Urothelium cell line (cell line): ENCODE measurements at places on chromosomes 16 and 17.

- DNase-seq = peak; percentile 55
Measured at GRCh38 chr17:65783845-65784334, 222.4 kb upstream of the AXIN2 start.

- DNase-seq = no peak
Measured at GRCh38 chr17:2019723-2020122, 5.4 kb downstream of the RTN4RL1 start.

DNA sequence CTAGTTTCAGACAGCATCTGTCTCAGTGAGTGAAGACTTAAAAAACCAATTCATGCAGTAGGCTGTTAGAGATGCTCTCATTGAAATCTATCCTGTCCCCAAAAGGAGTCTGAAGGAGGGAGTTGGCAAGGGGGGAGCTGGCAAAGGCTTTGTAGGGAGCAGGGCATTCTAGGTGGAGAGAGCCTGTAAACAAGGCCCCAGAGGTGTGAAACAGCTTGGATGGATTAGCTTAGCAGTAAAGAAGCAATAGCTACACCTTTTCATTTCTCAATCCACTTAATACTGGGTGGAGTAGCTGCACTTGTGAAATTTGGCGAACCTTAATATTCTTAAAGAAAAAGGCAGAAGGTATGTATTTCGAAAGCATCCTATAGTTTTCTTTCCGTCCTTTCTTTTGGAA, 61.8 kb downstream of the KSR1 start:
- no peak for DNase-seq

GRCh38 chr17:39194089-39194984, 3.1 kb downstream of the CACNB1 start:
- DNase-seq = peak; percentile 85

DNA sequence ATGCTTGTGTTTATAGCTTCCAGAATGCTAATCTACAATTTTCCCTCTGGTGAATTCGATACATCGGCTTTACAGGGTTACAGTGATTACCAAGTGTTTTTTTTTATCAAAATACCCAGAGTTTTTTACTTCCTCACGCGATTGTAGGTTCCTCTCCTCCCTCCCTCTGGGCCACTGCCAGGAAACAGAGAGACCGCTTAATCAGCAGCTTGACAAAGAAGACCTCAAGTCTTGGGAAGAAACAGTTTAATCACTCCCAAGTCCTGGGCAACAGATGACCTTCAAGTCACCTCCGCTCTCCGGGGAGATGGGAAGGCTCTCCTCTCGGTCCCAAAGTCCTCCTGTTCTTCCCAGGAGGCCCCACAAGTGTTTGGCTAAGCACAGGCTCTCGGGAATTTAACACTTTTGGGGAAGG, 23.5 kb downstream of the SMTNL2 start:
- no peak for DNase-seq

GRCh38 chr17:56173958-56174835, 20.9 kb downstream of the ANKFN1 start:
- peak; percentile 45 for DNase-seq

DNA sequence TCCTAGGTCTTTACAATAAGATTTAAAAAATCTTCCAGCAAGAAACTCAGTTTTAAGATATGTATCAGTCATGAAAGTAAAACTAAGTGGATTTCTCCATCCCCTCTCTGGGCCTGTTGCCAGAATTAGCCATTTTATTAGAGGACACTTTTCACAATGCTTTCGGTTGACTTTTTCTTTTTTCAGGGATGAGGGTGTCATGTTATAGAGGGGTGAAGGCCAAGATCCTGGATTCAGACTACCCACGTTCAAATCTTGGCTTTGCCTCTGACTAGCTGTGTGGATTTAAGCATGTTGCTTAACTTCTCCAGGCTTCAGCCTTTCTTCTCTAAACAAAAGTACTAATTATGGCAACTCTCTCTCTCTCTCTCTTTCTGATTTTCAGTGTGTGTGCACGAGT, 111.7 kb upstream of the COX10 start:
- no peak for DNase-seq

- DNase-seq = no peak
Measured at GRCh38 chr16:2753733-2754020, 1.2 kb downstream of the SRRM2 start.

- DNase-seq = no peak
Measured at GRCh38 chr16:58828901-58829545, 94.9 kb upstream of the GOT2 start.

GRCh38 chr16:67120025-67120424, 10.3 kb downstream of the PHAF1 start:
- no peak for DNase-seq

GRCh38 chr16:8912793-8913192, 30.6 kb downstream of the LITAFD start:
- no peak for DNase-seq

DNA sequence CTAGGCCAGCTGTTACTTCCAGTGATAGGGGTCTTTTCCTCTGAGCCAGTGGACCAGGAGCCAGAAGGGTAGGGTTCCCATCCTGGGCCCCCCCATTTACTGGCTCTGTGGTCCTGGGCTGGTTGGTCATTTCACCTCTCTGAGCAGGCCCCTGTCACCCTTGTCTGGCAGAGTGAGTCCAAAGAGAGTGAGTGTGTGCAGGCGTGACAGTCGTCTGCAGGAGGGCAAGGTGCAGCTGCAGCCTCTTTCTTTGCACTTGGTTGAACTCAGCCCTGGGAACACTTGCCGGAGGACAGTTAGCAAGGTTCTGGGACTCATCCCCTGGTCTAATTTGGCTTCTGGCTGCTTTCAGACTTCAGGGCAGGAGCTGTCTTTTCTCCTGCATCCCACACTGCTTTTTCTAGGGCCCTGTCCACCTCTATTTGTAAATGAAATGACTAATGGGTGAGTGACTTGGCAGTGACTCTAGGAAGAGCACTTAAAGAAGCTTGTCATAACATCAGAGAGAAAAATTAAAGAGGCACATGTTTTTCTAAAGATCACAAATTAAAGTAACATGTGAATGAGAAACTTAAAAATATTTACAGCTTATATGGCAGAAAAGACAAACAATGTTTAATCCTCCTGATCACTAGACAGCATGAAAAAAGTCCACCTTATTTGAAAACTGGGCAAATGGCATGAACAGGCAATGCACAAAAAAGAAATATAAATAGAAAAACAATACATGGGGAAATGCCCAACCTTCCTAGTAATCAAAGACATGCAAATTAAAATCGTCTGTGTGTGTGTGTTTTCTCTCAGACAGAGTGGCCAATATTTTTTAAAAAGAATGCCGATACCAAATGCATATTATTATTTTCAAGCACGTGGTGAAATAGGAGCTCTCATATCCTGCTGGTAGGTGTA, 137.5 kb downstream of the NTN1 start:
- no peak for DNase-seq

DNA sequence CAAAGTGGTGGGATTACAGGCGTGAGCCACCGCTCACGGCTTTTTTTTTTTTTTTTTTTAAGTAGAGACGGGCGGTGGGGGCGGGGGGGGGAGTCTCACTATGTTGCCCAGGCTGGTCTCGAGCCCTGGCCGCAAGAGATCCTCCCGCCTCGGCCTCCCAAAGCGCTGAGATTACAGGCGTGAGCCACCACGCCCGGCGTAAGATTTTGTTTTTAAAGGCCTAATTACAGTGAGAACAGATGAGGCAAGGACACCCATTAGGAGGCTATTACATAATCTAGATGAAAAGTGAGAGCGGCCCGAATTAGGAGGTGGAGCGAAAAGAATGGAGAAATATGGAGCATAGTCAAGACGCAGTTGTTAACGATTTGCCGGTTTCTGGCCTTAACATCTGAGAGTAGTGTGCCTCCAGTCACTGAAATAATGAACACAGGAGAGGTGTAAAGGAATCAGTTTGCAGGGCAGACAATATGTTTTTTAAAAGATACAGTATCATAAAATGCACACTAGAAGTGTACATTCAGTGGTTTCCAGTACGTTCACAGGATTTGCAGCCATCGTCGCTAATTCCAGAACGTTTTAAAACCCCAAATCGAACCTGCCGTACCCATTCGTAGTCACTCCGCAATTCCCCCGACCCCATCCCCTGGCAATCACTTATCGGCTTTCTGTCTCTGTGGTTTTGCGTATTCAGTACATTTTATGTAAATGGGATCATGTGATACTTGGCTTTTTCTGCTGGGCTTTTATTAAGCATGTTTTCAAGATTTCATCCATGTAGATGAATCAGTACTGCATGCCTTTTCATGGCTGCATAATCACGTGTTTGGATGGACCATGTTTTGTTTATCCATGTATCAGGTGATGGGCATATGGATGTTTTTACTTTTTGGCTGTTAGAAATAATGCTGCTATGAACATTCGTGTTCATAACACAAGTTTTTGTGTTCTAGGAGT, 1.4 kb upstream of the SLX4 start:
- DNase-seq = peak; percentile 12

DNA sequence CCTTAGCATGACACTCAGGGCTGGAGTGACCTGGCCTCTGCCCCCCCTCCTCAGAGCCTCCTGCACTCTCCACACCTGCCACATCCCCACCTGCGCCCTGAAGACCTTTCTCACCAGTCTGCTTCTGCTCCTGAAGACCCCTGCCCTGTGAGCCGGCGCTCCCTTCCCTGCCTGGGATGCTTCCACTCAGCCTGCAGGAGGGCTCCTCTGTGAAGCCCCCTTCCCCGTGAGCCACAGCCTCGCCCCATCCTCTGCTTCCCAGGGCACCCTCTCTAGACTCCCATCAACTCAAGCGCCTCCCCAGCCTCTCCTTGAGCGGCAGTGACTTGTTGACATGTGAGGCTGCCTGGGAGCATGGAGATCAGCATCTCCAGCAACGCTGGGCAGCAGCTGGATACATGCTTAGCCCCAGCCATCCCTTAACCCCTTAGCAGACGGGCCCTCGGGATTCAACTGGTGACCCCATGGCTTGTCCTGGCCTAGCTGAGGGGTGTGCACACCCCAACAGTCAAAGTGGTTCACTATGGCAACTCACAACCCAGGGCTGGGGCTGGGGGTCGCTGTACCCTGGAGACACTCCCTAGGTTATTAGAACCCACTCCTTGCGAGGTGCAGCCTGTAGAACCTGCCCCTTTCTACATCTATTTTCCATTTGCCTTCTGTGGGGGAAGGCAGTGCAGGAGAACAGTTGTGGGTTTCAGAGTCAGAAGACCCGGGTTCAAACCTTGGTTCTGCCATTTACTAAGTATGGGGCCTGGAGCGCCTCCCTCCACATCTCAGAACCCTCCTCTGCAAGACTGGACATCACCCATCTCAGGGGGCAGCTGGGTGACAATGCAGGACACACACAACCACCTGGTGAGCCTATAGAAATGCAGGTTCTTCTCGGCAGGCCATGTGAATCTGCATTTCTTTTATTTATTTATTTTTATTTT, 21.5 kb downstream of the TMEM235 start:
- DNase-seq = no peak

- DNase-seq = no peak
Measured at GRCh38 chr16:89150981-89151380, 20.6 kb upstream of the CDH15 start.

DNA sequence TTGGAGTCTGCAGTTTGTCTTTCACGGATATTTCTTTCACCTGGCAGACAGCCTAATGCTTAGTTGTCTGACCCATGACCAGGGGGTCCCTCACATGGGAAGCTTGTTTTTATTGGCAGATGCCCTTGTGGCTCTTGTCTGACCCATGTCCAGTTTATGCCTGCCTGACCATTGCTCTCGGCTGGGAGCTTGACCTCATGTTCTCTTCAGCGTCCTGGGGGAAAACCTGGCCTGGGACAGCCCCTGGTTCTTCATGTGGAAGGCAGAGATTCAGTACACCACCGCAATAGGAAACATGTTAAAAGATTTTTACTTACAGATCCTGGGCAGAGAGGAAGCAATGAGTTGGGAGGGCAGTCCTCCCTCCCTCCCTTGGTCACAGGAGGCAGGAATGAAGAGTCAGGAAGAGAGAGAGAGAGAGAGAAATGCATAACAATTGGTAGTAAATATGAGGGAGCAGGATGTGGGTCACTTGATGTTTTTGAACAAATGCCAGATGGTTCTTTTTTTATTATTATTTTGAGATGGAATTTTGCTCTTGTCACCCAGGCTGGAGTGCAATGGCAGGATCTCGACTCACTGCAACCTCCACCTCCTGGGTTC, 302.7 kb upstream of the MYOCD start:
- no peak for DNase-seq

GRCh38 chr16:77063676-77064016, 127.3 kb upstream of the MON1B start:
- DNase-seq = no peak

DNA sequence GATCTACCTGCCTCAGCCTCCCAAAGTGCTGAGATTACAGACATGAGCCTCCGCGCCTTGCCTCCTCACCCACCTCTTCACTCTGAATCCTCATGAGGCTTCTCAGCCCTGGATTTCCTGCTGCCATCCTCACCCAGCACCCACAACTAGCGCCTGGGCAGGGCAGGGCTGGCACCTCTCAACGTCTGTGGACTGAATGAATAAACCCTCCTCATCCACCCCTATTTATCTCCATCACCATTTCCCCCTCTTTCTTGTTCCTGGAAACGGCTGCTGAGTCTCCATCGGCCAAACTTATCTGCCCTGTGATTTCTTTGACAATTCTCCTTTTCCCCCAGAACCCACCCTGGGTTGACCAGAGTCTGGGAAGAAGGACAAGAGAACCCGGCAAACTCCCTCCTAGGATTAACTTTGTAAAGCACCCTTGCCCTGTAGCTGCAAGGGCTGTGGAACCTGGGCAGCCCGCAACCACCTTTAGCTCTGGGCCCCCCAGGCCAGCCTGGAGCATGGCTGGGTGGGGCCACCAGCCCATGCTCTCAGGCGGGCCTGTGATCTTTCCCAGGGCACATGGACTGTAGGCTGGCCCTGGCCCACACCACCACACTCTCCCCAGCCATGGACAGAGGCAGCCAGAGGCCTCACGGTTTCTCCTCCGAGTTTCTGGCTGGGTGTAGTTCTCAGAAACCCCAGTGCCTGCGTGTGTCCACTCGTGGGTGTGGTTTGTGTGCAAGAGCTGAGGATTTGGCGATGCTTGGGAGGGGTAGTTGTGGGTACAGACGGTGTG, 2.4 kb downstream of the SPN start:
- DNase-seq = no peak

DNA sequence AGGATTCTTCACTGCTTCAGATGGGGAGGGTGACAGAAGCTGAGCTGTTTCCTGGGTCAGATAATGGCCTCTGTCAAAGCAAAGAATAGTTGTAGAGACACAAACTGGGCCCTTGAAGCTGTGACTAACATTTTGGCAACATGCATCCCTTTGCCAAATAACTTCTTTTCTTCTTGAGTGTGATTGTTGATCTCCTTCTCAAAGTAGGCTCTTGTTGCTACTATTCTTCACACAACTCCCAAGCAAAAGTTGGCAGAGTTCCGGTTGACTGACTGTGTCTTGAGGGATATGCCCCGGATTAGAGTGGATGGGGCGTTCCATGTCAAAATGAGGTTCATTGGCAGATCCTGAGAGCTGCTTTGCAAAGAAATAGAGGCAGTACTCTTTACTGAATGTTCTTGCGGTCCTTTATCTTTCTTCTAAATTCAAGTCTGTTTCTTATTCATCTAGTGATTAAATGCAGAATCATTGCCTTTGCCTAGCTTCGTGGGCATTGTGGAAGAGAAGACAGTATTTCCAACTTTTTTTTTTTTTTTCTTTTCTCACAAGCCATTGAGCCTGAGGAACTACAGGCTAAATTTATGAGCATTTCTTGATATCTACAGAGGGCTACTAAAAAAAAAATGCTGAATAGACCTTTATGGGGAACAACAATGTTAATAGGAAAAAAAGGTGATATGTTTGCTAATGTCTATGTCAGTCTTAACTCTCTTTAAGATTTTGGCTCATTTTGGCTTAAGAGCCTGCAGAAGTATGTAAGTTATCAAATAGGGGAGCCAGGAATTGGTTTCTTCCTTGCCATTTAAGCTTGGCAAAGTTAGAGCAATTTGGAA, 5.8 kb downstream of the WIPF2 start:
- no peak for DNase-seq

GRCh38 chr17:4557626-4558346, 2.6 kb downstream of the GGT6 start:
- no peak for DNase-seq

GRCh38 chr17:6450926-6451832, 6.9 kb downstream of the PIMREG start:
- no peak for DNase-seq
